ENCODE measurements at places on chromosomes 5 and 9.

DNA sequence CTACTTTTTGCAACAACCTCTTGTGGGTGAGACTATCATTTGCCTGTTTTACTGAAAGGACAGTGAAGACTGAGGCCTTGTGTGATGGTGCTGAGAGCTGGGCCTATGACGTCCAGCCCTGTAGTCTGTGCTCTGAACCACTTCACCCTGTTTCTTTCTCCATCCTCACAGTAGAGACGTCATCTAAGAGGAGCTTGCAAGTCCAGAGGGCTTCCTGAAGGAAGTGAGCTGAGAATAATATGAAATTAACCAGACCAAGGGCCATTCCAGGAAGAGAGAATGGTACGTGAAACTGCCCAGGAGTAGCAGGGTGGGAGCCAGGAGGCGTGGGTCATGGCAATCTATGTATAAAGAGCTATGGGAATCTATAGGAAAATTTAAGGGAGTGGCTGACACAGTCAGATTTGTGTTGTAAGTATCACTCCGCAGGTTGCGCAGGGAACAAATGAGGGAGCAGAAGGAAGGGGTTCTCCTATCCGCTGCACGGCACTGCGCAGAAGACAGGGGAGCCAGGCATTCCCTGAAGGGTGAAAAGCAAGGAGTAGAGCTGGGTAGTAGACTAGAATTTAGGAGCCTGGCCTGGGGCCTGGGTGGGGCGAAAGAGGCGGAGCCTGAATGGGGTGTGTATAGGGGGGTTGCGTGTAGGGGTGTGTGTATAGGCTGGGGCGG, 596 bp upstream of the FGFR4 start:
- ATAC-seq = peak; percentile 46

DNA sequence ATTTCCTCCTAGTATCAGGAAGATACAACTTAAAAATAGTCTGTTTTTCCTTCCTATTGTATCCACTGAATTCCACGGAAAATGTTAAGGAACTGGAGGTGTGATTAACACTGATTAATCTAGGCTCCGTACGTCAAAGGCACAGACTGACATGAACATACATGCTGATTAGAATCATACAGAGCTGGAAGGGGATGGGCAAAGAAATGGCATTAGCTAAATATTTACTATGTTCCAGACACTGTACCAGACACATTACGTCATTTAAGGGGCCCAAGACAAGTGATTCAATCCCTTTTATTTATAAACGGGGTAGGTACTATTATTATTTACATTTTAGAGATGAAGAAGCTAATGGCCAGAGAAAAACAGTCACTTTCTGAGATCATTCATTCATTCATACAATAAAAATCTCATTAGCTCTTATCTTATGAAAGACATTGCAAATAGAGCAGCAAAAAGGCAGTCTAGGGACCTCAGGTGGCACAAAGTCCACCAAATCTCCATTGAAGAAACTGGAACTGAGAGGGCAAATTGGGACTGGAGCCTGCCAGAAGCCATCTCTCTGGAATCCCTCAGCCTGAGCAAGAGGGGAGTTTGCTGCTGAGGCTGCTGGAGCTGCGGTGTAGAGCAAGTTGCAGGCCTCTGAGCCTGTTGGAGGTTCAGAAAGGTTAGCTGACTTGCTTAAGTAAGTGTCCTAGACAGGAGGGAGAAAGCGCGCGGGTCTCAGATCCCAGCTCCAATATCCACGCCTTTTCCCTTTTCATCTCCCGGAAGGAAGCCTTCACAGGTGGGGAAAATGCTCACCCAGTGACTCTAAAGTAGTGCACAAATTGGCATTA, 1.6 kb upstream of the TGFBR1 start:
- no peak for ATAC-seq

GRCh38 chr9:127741831-127742434, 6.8 kb upstream of the TOR2A start:
- peak; percentile 27 for ATAC-seq

- no peak for ATAC-seq
Observed at GRCh38 chr5:152994033-152994680, 496.3 kb upstream of the GRIA1 start.

DNA sequence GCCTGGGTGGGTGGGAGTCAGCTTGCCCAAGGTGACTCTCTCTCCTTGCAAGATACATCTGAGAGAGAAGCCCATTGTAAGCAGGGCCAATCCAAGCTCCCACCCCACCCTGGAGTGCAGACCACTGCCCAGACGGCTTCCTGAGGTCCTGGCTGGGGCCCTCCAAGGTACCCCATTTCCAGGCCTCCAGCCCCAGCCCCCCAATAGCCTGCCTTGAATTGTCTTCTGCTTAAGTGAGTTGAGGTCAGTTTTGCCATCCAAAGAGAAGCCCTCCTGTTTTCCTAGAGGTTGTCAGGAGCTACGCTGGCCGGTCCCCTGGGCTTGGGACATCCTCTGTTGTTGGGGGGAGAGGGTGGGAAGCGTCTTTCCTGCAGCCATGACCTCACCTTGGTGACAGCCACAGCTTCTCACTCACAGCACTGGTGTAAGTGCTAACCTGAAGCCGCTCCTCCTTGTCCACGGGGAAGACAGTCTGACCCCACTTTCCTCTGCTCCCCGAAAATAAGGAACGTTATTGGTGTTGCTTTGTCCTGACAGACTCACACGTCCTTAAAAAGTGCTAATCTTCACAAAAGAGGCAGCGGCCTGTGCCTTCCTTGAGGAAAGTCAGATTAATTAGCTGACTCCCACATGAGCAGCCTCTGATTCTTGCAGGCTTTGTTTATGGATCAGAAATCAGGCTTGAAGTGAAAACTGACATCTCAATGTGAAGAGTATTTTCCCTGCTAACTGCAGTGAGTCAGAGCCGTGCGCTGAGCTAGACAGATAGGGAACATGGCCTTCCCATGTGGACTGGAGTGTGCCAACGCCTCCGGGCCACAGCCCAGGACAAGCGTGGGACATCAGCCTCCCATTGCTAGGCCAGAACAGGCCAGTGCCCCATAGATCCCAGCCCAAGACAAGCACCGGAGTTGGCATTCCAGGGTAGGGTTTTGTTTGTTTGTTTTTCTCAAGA, 52.3 kb downstream of the ADAMTS2 start:
- ATAC-seq = no peak

DNA sequence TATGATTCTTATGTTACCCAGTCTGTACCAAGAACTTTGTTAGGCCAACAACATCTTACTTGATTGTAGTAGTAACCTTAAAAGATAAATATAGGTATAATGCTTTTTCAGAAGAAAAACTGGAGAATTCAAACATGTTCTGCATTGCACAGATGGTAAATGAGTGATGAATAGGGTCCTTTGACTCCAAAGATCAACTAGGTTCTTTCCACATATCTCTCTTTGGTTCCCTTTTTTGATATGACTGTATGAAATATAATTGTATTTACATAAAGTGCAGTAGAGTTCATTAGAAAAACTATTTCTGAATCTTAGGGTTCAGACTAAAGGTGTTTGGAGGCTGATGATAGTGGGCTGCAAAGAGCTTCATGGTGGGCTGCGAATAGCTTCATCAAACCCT, 150.5 kb upstream of the CDKN2B start:
- no peak for ATAC-seq

GRCh38 chr5:174589011-174589410, 135.4 kb upstream of the MSX2 start:
- no peak for ATAC-seq

DNA sequence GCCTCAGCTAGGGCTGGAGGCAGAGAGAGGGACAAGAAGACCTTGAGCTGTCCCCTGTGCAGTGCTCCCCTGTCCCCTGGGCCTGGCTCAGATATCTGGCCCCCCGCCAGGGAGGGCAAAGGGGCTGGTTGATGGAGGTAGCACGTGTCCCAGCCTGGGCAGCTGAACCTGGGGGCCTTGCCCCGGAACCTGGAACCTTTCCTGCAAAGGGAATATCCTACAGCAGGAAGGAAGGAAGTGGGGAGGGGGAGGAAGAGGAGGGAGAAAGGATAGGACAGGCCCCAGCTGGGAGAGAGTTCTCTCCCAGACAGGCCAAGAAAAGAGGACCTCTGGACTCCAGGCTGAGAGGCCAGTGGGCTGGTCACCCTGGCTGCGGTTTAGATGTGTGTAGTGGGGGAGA, 27.6 kb upstream of the PSD2 start:
- peak; percentile 10 for ATAC-seq

DNA sequence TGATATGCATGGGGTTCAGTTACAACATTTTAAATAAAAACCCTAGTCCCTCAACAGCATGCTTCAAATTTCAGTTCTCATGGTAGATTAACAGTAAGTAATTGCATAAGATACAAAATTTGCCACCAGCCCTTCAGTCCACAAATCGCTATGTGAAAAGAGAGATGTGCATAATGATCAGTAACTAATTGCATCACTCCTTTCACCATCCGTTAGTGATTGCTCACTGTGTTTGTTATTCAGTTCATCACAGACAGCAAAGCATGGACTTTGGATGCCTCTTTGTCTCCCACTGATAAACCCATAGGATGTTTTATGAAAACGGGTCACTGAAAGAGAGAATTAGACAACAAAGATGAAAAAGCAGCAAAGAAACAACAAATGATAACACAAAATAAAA, 103.2 kb downstream of the MCTP1 start:
- no peak for ATAC-seq

Measured in gastroesophageal sphincter (tissue), 4 donors.